Stimulated activated CD4-positive, alpha-beta T cell treated with anti-CD3 and anti-CD28 coated beads, Interleukin-1b, Interleukin-23, amount 100 ng/mL, for 1 hour (primary cell): ENCODE measurements at places on chromosomes 6 and 20.
A peak's percentile ranks its signal among the peaks of the same experiment; 100 is the strongest.

GRCh38 chr6:68919537-68919936 is 284.5 kb downstream of the ADGRB3 start:
- DNase-seq: no peak

- no peak for DNase-seq
Measured at GRCh38 chr6:1575210-1576041, 34.3 kb upstream of the FOXC1 start.

DNA sequence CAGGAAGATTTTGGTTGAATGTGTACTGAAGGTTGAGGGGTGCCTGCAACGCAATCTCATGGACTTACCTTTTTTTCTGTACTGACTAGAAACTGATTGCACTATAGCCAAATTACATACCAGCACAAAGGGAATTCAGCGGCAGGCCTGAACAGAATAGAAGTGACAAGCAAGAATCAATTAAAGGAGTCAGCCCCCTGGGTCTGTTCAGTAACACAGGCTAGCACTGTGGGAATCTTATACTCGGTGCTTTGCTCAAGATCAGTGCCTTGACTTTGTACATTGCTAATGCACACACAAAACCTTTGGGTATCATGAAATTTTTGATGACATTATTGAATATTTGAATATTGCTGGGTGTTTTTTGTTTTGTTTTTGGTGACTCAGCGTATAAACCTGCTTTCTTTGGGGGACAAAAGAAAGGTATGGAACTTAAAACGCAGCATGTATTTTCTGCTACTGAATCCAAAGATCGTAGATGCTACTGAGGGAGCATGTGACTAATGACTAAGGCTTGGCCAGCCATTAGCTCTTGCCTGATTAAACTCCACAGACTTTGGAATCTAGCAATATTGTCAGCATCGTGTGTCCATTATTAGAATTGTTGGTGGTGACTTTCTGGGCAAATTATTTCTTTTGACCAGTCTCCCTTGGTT is 236.6 kb downstream of the ARID1B start:
- DNase-seq: no peak

DNA sequence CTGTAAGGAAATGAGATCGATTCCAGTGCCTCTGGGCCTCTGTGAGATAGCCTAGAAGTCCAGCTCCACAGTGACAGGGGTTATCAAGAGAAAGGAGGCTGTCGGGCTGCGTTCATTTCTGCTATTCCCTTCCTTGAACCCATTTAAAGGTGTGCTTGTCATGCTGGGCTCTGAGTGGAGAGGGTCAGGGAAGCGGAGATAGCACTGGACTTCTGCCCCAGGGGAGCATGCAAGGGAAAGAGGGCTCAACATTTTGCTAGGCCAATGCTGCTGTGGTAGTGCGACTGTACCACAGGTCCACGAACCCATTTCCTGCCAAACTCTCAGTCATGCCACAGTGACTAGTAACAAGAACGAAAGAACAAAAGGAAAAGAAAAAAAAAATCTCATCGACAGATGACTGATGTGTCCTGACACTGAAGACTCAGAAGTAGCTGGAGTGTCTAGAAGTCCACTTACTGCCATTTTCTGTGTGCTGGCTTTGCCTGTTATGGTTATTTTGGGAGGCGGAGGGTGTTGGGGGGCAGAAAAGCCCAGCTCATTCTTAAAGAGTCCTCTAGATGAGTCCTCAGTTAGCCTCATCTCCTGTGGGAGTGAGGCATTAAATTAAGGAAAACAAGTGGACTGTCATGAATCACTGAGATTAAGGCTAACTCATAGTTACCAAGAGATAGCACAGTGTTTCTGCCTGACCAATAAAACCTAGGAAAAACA is 8.1 kb downstream of the NEDD9 start:
- DNase-seq: no peak

DNA sequence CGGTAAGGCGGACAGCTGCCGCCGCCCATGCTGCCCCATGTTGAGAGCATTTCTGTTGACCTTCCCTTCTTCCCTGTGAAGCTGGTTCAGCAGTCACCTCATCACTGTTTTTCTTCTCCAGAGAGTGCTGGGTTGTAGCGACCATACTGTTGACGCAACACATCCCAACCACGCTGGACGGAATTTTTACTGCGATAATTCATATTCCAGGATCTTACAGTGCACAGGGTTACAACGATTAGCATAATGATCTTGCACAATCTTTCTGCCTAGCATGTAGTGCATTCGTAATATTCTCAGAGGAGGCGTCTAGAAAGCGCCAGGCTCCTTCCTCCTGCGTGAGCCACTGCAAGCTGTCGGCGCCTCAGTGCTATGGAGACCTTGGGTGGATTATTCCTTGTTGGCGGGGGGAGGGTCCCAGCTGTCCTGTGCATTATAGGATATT is 137.0 kb downstream of the MTHFD1L start:
- no peak for DNase-seq

DNA sequence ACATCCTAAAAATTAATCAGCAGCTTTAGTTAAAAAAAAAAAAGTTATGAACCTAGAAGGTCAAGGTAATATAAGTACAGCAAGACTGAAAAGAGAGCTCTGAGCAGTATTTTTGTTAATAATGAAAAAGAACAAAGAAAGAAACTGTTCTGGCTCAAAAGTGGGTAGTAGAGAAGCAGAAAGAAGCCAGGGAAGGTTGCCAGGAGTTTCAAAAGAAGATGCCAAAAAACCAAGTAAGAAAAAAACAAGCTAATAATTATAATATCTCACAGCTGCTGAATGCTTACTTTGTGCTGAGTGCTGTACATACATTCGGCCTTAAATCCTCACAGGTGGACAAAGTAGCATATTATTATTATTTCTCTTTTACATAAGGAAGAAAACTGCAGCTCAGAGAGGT is 31.9 kb downstream of the NRSN1 start:
- no peak for DNase-seq

DNA sequence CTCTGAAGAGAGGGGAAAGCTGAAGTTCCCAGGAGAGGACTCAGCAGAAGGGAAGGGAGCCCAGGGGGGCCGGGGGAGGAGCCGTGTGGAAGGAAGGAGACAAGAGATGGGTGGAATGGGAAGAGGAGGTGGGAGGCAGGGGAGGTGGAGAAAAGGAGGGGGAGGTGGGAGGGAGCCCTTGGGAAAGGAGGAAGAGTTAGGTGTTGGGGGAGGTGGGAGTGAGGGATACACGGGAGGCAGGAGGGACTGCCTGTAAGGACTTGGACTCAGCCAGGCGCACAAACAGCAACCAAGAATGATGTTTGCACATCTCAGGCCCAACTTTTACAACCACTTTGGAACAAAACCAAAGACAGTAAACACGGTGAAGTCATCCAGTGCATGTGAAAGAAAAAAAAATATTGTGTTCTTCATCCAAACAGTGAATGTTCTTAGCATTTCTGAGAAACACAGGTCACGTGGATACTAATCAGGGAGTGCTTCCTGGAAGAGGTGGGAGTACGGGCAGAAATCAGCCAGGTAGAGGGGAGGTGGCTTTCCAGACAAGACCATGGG is 17.4 kb upstream of the LSM14B start:
- DNase-seq: no peak

DNA sequence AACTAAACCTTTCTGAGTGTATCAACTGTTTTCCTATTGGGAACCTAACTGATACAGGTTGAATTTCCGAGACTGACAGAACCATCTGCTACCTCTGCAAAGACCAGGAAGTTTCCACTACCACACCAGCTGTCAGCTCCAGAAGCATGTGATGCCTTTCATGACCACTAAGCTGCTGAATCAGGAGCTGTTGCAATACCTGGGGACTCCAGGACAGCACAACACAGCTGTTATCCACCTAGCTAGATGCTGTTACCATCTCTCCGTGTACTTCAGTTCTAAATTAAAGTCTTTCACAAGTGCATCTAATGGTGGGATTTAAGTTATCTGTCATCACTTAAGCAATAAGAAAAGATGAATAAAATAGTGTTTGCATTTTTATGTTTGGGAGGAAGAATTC is 158.2 kb upstream of the IMPG1 start:
- DNase-seq: no peak

DNA sequence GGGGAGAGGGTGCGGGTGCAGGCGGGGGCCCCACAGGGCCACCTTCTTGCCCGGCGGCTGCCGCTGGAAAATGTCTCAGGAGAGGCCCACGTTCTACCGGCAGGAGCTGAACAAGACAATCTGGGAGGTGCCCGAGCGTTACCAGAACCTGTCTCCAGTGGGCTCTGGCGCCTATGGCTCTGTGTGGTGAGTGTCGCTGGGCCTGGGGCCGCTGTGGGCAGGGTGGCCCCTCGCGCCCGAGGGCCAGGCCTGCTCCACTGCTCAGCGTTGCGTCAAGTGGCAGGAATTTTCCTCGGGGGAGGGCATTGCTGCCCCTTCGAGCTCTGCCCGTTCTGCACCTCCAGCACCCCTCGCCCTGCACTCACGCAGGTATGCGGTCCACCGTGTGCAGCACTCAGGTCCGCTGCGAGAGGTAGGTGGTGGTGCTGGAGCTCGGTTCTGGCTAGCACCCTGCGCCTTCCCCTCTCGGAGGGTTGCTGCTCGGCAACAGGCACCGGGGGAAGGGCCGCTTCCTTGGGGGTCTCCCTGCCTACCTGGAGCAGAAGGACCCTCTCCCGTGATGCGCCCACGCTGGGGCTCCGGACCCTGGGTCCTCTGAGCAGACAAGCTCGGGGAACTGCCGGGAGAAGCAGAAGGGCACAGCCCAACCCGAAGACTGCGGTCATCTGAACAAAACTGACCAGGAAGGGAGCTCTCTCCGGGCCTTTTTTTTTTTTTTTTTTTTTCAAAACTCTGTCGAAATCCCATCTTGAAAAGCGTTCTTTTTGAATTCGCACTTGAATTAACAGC is 674 bp downstream of the MAPK14 start:
- DNase-seq: peak; percentile 12

DNA sequence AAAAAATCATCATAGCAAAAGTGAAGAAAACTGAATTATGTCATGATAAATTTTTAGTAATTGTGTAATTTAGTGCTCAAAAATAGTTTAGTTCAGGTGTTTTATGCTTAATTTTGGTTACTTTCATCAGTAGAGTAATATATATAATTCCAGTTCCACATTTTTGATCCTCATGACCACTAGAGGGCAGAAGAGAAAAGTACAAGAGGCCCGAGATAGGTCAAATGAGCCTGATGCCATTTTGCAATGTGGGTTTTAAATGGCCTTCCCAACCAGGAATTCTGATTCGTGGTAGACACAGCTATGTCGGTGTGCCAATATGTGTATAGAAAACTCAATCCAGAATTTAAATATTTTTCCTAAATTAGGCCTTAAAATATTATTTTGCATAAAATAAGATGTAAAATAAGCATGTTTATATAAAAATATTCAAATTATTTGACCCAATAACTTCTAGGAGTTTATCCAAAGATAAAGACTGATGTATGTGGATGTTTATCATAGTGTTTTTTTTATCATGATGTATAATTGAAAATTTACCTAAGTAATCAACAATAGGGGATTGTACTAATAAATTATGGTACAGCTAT is 159.7 kb upstream of the RPS6KA2 start:
- no peak for DNase-seq

DNA sequence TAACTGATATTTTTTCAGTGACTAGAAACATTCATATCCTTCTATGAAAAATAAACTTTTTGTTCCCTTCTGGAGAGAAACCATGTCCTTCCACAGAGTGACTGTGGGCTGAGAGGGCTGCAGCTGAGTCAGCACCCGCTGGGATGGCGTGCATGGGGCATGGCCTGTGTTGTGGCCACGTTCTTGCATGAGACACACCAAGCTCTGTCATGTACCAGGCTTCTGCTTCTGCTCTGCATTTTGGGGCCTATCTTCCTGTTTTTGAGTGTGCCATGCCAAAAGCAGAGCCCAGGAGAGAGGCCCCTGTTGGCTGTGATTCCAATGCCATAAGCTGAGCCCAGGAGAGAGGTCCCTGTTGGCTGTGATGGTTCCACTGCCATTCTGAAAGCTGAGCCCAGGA is 10.8 kb downstream of the APMAP start:
- no peak for DNase-seq

- DNase-seq: no peak
Measured at GRCh38 chr20:49924247-49924646, 8.9 kb upstream of the SPATA2 start.

- no peak for DNase-seq
Measured at GRCh38 chr6:41997456-41997855, 52.9 kb upstream of the TAF8 start.

- DNase-seq: no peak
Measured at GRCh38 chr6:41781366-41781730, 766 bp downstream of the PRICKLE4 start.

DNA sequence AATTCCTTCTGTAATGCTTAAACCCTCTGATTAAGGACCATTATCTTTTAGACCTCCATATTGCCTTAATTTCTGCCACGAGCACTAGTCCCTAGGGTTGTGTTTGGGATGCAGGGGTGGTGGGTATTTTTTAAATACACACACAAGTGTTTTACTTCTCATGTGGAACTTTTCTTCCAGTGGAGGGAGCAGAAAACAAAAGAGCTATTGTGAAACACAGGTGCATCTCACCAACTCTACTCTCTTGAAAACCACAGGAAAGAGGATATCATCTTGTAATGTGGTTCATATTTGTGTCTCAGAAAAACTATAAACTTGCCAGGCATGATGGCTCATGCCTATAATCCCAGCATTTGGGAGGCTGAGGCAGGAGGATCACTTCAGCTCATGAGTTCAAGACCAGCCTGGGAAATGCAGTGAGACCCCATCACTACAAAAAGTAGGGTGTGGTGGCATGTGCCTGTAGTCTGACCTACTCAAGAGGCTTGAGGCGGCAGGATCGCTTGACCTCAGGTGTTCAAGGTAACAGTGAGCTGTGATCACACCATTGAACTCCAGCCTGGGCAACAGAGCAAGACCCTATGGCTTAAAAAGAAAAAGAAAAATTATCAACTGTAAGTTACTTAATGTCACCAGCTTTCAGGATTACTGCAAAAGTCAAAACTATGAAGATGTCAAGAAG is 37.3 kb downstream of the MRS2 start:
- no peak for DNase-seq

DNA sequence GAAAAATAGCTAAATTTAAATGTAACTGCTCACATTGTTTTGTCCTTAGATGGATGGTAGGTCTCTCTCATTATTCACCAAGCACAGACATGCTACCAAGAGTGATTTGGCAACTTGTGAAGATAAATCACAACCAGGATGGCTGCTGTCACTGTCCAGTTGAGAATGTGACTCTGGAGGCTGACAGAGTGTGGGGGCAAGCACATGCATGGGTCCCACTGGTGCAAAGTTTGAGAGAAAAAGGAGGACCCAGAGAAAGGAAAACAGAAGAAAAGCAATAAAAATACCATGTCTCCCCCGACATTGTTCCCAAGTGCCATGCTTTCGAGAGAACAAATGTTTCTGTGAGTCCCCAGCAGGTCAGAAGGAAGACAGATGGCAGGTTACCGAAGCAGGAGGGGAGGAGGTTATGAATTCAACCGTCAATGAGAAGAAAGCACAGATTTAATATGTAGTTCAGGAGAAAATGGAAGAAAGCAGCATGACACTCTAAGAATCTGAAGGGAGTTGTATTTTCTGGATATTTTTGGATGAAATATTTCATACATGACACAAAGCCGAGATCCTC is 73.0 kb upstream of the TSHZ2 start:
- DNase-seq: no peak

- no peak for DNase-seq
Measured at GRCh38 chr20:21656308-21657067, 49.0 kb upstream of the PAX1 start.

- no peak for DNase-seq
Measured at GRCh38 chr20:38226553-38226952, 34.0 kb downstream of the KIAA1755 start.
